ENCODE measurements at places on chromosomes 4 and X.

DNA sequence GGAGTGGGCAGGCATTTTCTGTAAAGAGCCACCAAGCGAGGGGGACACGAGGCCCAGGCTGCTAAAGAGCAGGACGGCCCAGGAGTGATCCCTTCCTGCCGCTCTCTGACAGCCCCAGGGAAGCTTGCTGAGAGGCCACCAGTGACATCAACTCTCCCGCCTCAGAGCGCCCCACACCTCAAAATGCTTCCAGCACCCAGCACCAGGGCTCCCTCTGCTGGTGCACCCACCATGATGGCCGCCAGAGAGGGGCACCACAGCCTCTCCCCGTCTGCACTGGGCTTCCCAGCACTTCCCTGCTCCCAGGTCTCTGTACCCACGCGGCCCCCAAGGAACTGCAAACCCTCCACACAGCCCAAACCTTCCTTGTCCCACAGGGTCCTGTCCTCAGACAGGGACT is 40.4 kb downstream of the GAK start:
- peak; percentile 28 for DNase-seq

- no peak for DNase-seq
These were observed 1459.9 kb downstream of the PCDH7 start for GRCh38 chr4:32180086-32180485.

GRCh38 chr4:105605493-105605892 is 53.1 kb downstream of the ARHGEF38 start:
- DNase-seq, result no peak

DNA sequence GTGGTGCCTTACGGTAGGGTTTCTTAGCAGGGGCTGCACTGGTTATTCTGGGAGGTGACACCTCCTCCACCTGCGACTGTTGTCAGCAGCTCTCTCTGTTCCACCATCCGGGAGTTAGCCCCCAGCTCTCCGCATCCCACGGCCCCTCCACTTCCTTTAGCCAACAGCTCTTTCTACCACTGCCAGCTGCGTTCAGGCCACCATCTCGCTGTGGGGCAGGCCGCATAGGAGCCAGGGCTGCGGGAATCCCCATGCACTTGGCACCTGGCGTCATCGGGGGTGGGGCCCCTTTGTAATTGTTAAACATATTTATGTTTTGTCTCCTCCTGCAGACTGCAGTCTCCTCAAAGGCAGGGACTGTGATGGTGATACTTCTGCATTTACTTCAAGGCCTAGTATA is 480.2 kb downstream of the SMARCA1 start:
- no peak for DNase-seq

DNA sequence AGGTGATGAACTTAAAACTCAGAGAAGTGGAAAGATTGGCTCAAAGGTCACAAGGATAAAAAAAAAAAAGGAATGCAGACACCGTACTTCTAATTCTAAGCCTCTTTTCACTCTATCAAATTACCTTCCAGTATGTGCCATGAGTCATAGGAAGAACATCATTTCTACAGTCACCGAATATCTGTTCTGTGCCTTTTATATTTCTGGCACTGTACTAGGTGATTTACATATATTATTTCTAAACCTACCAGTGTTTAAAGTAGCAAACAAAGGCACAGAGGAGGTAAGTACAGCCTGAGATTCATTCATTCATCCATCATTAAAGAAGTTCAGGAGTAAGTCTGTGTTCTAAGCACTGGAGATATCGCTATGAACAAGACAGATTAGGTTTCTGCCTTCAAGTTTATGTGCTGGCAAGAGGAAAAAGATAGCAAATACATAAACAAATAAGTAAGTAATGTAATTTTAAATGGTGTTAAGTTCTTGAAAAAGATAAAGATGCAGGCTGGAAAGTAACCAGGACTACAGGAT is 65.3 kb downstream of the PALLD start:
- DNase-seq, result no peak

DNA sequence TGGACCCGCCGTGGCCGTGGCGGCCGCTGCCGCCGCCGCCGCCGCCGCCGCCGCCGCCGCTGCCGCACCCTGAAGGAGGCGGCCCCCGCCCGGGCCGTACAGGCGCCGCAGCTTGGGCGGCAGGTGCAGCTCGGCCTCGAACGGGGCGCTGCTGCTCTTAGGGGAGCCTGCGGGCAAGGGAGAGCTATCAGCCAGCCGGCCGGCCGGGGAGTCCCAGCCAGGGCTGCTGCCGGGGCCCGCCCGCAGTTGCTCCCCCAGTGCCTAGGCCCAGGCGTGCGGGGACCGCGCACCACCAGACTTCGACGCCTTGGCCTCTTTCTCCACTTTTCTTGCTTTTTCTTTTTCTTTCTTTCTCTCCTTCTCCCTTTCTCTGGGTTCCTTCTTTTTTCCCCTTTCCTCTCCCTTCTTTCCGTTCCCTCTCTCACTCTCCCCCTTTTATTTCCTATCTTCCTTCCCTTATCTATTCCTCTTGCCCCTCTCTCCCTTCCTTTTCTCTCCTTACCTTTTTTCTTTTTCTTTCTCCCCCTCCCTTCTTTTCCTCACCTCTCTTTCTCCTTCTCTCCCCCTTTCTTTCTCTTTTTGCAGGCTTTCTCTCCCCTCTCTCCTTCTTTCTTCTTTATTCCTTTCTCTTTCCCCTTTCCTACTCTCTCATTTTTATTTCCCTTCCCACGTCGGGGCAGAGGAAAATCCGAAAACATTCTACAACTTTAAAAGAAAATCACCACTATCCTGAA is 2.0 kb downstream of the ARX start:
- DNase-seq, result no peak

GRCh38 chr4:163758032-163758431 is 263.5 kb downstream of the TMA16 start:
- no peak for DNase-seq

DNA sequence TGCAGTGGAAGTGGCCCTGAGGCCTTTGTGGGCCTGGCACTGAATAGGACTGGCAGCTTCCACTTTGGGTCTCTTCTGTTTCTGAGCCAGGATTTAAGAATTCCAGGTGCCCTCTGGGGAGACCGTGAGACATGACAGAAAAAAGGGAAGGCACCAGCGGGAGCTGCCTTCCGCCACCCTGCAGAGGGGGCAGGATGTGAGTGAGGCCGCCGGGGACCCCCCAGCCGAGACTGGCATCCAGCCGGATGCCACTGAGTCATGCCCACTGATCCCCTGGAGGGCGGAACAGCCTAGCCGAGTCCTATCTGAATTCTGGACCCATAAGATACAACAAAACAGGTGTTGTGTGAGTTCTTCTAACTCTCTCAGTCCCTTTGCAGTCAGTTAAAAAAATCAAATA is 41.3 kb downstream of the C4orf50 start:
- no peak for DNase-seq

DNA sequence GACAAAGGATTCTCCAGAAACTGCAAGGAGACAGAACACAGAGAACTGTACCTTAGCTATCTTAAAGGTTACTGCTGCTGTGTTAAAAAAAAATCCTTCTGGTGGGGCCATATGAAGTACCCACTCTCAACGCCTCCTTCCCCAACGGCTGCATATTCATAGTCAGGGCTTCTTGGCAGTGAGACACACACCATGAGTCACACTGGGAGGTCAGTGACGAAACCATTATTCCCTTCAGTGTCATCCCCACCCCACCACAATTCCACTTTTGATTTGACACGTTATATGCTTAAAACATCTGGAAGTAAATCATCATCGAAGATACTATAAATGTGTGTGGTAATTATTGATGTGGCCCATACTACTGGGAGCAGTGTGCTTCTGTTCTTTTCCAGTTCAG is 271.5 kb downstream of the LDB2 start:
- no peak for DNase-seq

DNA sequence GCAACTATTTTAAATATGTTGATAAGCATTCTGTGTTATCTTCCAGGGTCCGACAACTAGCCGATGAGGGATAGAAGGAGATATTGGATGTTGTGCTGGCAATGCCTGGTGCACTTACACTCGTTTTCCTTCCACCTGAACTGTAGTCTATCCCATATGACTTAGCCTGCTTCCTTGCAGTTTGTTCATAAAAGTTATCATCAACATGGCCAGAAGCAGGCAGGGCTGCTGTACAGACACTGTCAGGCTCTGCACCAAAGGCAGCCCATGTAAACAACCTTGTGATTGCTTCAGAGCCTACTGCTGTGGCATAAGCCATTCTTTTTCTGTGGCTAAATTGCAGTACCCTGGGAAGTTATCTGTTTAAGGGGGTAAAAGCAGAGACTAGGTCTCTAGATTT is 1.6 kb downstream of the MAPK10 start:
- DNase-seq, result no peak

- DNase-seq, result no peak
These were observed 9.2 kb downstream of the RFC1 start for GRCh38 chr4:39357002-39357401.

DNA sequence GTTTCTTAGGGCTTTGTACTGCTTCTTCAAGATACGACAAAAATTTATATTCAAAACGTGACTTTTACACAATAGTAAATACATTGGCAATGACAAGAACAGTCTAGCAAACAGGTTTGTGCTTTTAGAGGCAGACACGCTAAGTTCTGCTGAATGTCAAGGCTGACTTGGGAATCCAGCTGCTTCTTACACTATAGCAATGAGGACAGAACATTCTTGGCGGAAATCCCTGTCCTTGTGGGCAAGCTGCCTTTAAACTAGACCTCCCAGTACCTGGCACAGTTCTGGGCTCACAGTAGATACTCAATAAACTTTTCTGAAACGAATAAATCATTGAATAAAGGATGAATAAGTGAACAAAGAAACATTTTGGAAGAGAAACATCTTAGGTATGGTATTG is 148.2 kb downstream of the RASL11B start:
- no peak for DNase-seq

DNA sequence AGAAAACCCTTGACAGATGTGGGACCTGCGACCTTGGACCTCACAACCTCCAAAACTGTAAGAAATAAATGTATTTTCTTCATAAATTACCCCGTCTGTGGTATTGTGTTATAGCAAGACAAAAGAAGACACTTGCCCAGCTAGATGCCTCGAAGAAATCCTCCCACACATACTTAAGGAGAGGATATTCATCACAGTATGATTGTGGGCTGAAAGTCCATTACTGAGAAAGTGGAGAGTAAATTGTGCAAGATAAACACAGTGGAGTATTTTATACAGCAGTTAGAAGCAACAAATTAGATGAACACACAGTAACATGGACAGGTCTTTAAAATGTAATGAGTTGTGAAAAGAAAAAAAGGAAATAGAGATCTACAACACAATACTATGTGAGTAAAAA is 25.8 kb upstream of the PLA2G12A start:
- DNase-seq, result no peak

- no peak for DNase-seq
These were observed 54.1 kb downstream of the RPS6KA3 start for GRCh38 chrX:20212486-20213089.
